ENCODE measurements at places on chromosomes 1 and 21.

- no peak for DNase-seq
Measured at GRCh38 chr1:171902527-171902926, 61.2 kb downstream of the DNM3 start.

DNA sequence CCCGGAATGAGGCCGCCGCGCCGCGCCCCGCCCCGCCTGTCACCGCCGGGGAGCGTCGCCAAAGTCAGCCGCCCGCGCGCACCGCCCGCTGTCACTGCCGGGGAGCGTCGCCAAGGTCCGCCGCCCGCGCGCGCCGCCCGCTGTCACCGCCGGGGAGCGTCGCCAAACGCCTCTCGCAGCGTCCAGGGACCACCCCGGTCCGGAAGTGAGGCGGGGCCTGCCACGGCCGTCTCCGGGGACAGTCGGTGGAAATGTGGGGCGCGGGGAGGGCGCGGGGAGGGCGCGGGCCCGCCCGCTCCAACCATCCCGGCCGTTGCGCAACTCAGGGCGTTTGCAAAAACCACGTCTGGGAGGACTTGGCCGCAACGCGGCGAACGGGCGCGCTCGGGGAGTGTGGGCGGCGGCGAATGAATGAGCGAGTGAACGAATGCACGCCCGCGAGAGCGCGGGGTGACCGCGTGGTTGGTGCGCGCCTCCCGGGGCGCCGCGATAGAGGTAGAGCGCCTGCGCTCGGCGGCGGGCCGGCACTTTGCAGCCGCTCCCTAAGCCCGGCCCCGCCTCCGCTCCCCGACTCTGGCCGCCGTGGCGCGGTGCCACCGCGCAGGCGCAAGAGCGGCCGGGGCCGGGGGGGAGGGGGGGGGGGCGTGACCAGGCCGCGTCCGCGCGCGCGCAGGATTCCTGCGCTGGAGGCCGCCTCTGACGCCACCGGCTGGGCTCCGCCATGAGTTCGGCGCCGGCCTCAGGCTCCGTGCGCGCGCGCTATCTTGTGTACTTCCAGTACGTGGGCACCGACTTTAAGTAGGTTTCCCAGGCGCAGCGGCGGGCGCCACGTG is at the start of the genes ACAP3 and PUSL1:
Gene ACAP3, minus strand, starts transcription at position 8 of the 833 bp plus-strand sequence. CDS start 115 bp downstream, outside the sequence.
Gene PUSL1, plus strand, starts transcription at position 675 of the 833 bp plus-strand sequence. Its CDS starts 47 bp downstream, at position 722.
- DNase-seq, result peak; percentile 72

DNA sequence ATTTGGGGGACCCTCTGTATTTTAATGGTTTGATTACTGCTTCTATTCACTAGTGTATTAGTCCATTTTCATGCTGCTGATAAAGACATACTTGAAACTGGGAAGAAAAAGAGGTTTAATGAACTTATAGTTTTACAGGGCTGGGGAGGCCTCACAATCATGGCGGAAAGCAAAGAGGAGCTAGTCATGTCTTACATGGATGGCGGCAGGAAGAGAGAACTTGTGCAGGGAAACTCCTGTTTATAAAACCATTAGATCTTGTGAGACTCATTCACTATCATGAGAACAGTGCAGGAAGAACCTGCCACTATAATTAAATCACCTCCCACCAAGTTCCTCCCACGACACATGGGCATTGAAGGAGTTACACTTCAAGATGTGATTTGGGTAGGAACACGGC is 464.5 kb upstream of the RGS18 start:
- DNase-seq, result no peak

DNA sequence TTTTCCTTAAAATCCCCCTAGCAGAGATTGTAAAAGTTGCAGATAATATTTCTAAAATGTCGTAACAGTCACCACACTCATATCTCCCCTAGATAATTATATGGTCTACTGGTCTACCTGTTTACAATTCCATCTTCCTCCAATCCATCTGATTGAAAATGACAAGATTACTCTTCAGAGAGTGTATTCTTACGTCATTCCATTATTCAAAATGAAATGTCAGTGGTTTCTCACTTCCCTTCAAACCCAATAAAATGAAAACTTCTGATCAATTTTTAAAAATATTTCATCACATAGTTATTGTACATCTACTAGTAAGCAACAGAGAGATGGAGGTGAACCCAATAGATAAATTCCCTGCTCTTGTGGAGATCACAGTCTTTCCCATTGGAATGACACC is 202.2 kb upstream of the C8B start:
- DNase-seq, result no peak

- no peak for DNase-seq
Measured at GRCh38 chr1:206025283-206025820, 1.7 kb upstream of the CTSE start.

- peak; percentile 88 for DNase-seq
Measured at GRCh38 chr1:77060000-77060399, 159.2 kb downstream of the PIGK start.

- DNase-seq, result no peak
Measured at GRCh38 chr1:226912587-226913176, 27.4 kb upstream of the COQ8A start.

DNA sequence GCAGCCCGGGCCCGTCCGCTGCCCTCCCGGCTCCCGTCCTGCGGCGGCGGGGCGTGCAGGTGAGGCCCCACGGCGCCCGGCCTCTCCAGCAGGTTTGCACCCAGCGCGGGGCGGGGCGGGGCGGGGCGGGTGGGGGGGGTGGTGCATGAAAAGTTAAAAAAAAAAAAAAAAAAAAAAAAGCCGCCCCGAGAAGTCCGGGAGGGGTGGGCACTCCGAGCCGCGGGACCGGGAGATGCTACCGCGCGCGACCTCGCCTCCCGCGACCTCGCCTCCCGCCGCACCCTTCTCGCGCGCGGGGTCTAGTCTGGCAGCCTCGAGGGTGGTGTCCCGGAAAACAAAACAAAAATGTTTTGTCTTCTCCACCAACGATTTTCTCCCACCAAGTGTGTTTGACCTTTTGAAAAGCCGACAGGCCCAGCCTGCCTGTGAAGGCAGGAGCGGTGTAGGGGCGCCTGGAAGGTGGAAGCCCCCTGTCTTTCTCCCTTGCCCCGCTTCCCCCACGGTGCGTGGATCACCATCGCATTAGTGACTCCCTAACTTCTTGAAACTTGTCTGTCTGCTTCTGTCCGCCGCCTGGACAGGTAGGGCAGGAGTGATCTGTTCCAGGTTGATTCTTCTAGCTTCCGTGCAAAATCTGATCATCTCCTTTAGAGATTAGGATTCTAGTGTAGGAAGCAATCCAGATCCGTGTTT is 569 bp downstream of the RCAN3 start:
- DNase-seq, result no peak

DNA sequence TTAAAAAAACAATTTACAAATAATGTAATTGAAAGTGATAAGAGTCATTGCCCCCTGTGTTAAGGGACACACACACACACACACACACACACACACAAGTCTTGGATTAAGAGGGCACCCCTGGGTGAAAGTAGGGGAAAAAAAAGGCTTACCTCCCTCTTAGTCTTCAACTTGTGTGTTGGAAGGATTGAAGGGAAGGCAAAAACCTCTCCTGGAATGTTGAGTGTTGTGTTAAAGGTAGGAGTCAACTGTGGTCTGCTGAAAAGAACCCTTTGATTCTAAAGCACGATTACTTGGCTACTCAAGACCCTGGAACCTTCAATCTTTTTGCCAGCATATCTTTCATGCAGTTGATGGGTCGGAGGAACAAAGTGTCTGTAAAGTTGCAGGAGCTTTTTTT is 6.4 kb downstream of the PBX1 start:
- DNase-seq, result no peak

DNA sequence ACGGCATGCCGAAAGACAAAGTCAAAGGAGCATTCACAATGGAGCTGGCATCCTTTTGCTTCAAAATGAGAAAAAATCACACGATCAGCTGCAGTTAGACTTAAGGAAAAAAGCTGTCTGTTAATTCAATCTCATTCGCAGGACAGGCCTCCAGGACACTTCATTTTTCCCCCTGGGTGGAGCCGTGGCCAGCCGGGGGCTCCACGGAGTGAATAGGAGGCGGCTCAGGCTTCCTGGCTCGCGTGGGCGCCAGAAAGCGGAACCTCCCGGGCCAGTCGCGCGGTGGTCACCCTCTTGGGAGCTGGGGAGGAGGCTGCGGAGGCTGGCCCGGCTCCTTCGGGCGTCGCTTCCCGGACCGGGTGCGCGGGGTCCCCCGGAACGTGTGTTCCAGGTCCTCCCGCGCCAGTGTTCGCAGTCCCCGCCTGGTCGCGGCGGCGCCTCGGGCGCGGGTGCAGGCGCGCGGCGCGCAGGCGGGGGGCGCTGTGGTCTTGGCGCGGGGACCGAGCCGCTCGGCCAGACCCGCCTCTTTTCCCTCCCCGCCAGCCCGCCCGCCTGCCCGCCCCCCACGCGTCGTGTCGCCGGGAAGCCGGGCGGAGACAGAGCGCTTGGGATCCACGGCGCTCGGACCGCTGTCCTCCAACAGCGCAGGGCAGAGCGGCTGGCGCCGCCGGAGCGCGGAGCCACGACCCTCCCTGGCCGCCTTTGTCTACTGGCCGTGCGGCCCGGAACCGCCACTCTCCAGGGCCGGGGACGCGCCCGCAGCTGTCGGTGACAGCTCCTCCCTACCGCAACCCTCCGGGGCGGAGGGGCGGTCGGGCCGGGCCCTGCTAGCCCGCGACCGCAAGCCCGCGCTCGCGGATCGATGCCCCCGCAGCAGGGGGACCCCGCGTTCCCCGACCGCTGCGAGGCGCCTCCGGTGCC is at the start of gene RHOU:
Gene RHOU, plus strand, starts transcription at position 599 of the 921 bp plus-strand sequence. Its CDS starts 264 bp downstream, at position 863.
- peak; percentile 61 for DNase-seq

- DNase-seq, result no peak
Measured at GRCh38 chr1:101448018-101448417, 211.2 kb downstream of the S1PR1 start.

GRCh38 chr1:17405898-17406759 is 33.3 kb downstream of the RCC2 start:
- peak; percentile 62 for DNase-seq

GRCh38 chr1:113058941-113059706 is 13.9 kb upstream of the LRIG2 start:
- DNase-seq, result no peak

- no peak for DNase-seq
Measured at GRCh38 chr1:63818567-63819325, 44.9 kb downstream of the ROR1 start.

DNA sequence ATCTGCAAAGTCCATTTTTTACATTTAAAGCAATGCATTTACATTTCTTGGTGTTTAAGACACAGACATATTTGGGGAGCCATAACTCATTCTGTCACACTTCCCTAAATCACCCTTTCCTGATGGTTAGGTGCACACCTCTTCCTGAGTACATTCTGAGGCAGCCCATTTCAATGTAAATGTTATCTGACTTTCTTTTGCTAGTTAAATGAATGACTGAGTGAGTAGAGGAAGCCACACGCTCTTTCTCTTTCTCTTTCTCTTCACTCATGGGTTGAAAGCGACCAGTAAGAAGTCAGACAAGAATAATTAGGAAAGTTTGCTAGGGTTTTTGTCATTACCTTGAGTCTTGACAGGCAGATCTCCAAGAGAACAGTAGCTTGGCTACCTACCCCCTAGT is 143.1 kb downstream of the S1PR1 start:
- no peak for DNase-seq

- DNase-seq, result no peak
Measured at GRCh38 chr1:215748431-215748830, 181.3 kb downstream of the KCTD3 start.

GRCh38 chr1:230876660-230877059 is 8.3 kb upstream of the C1orf198 start:
- DNase-seq, result no peak

- DNase-seq, result no peak
Measured at GRCh38 chr1:175822580-175822979, 79.2 kb upstream of the TNR start.

GRCh38 chr1:80534606-80535360 is 1266.0 kb upstream of the ADGRL2 start:
- DNase-seq, result no peak

GRCh38 chr1:81617308-81617967 is 183.3 kb upstream of the ADGRL2 start:
- DNase-seq, result peak; percentile 3

DNA sequence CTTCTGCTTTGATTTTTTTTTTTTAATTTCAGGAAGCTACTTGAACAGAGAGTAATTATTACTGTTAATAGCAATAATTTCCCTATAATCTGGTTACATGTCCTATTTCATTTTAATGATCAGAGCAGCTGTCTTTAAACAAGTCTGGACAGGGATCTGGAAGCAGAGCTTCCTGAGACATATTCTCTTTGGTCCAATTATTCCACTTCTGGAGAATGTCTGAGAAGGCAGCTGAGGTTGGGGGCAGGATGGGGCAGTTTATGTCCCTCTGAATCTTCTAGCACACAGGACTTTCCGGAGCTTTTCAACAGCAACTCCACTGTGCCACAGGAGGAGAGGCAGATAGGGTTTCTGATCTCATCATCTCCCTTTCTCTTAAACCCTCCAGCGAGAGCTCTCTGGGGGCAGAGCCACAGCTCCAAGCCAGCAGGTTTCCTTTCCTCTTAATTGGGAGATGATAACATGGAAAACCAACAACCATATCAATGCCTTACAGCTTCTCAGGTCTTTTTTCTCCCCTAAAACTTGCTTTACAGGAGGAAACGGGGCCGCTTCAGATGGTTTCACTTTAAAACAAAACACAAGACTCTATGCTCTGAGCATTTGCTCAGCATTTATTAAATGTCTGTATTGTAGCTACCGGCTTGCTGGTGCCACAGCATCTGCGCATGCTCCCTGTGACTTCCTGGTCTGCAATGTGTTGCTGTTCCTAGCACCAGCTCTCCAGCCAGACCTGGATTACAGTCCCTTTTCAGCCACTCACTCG is 425.7 kb upstream of the USP24 start:
- DNase-seq, result no peak

DNA sequence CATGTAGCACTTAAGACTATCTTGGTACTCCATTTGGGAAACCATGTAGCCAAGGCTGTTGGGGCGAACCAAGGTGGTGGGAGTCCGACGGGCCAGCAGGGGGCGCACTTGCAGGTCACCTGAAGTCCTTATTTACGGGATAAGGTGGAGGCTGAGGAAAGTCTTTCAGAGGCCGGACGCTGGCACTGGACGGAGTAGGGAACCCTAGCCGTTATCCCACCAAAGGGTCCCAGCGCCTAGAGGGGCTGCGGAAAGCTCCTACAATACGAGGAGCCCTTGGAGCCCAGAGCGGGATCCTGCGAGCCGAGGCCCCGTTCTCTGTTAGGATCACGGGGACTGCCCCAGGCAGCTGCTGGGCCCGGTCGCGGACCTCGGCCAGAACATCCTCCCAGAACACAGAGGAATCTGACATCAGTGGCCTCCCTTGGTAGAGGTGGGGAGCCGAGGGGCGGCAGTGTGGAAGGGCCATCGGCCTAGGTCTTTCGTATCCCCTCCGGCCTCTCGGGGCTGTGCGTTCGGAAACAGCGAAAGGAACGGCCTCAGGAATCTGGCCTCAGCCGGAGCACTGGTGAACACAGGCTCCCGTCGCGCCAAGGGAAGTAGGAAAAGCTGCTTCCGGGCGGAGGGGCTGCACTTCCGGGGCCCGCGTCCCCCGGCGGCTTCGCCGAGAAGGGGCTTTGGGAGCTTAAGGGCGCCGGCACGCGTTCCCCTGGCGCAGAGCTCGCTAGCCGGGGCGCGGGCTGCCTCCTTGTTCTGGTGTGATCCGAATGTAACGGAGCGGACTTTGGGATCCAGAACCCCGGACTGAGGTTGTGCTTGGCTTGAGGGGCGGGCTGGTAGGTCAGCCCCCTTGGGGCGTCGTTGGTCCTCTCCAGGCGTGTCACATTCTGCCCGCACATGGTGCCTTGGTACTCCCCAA is 29.9 kb upstream of the RPTN start:
- peak; percentile 73 for DNase-seq

- no peak for DNase-seq
Measured at GRCh38 chr21:41846033-41846317, 33.2 kb downstream of the PRDM15 start.

Measured in Kasumi-1 (cell line).